ENCODE measurements at places on chromosomes 11 and 22.

- DNase-seq = no peak
Measured at GRCh38 chr22:28034760-28035401, 115.8 kb upstream of the PITPNB start.

- DNase-seq = no peak
Measured at GRCh38 chr11:31968461-31969358, 122.2 kb upstream of the RCN1 start.

DNA sequence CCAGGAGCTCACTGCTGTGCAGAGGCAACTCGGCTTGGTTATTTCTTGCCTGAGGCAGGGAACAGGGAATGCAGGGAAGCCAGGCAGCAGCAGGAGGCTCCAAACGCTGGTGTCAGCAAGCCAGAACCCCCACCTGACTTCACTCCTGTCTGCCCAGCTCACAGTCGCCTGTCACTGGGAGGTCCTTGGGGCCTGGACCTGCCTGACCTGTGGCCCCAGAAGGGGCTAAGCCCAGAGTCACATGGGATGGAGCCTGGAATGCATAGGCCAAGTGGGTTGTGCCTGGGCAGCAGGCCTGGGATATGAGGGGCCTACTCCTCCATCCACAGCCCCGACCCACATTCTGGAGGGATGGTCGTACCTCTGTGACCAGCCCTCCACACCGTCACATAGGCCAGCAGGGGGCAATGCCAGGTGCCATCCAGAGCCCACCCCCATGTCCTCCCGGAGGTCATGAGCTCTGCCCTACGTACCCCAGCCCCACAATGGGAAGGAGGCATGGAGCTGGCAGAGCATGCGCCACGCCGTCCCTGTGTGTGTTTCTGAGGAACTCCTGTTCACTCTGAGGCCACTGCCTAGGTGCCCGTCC is 5.2 kb downstream of the RASSF7 start:
- DNase-seq = no peak

DNA sequence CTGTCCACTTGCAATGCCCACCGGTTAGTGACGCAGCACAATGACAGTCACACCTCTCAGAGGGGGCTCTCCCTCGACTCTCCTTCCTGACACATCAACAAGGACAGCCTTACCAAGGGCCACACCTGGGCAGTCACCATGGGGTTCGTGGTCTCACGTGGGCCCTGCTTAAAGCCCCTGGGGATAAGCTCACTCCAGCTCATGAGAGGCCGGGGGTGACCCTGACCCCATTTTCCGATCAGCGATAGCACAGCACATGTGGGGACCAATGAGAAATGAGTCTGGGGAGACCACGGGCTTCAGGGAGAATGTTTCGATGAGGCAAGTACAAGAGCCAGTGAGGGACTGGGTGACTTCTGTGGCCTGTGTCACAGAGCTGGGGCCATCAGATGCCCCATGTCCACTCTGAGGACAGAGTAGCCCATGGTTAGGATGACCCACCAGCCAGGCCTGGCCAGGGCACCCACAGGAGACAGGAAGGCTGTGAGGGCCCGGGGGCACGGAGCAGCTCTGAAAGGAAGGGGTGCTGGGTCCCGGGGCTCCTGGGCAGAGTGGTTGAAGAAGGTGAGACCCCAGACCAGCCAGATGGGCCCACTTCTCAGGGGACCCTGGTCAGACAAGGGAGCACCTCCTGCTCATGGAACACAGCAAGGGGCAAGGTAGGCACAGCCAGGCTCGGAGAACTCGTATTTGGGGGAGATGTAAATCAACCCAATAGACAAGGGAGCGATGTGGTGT is 128.8 kb downstream of the MED15 start:
- DNase-seq = no peak

- no peak for DNase-seq
Measured at GRCh38 chr22:22014285-22014659, 31.7 kb upstream of the TOP3B start.

- DNase-seq = no peak
Measured at GRCh38 chr11:72418834-72419560, 15.3 kb downstream of the CLPB start.

DNA sequence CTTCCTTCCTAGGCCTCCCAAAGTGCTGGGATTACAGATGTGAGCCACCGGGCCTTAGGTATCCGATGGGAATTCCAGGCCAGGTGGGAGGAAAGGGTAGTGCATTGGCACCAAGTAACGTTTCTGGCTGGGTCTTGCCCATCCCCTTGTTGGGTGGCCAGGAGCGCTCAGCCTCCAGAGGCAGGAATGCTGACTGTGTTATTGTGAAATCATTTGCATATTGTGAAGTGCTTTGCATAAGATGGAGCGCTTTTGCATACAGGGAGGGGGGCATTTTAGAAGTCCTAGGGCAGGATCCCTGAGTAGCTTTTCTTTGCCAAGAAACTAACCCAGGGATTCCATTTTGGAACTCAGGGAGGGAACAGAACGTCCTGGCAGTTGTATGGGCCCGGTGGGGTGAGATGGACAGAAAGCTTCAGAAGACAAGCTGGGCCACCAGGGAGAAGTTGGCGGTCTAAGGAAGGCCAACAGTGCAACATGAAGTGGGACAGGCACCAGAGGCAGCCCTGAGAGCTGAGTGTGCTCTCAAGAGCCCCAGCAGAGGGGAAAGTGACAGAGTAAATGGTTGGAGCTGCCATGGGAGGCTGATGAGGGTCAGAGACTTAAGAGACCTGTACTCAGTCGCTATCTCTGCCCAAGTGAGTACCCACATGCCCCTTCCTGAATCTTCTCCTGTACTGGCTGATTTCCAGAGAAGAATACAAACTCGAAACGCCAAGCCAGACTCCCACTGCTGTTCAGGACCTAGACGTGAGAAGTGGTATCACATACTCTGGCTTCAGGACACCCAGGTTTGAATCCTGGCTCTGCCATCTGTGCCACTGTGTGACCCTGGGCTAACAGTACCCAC is 1.3 kb upstream of the SLC39A13 start:
- no peak for DNase-seq

DNA sequence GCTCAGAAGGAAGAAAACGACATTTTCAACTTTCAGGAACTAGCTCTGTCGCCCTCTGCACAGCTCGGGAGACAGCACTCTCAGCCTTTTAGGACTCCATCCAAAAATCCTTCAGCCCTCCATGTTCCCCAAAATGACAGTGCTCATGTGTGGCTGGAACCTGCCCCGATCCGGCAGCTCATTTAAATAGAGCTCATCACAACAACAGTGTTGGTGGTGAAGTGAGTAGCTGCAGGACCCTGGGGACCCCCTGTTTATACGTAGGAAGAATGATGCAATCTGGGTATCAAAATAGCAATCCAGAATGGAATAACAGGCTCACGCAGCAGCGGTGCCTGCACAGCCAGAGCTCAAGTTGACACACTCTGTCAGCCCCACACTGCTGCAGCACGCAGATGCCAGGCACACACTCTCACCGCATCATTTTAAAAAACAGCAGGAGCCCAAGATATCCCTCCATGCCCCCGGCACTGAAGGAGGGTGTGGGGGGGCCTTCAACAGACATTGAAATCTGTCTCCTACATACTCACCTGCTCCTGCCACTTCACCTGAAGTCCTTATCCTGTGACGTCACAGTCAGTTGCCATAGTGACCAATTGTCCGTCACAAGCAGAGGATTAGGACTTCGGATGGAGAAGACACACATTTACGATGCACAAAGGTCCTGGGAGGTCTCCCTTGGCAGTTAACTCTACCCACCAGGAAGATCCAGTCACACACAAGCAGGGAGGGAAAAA is 24.0 kb downstream of the TRIM66 start:
- no peak for DNase-seq

DNA sequence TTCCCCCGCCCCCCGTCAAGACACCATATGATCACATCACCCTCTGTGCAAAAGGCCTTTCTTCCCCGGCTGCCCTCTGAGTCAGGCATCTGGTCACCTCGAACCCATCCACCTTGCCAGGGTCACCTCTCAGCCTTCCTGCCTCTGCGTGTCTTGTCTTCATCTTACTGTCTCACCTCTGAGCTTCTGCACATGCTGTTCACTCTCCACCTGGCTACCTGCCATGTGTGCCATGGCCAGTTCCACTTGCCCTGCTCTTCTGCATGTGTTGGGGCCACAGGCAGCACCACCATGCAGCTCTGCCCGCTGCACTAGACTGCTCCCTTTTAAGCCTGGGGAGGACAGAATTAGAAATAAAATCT is 9.8 kb downstream of the ZNF74 start:
- no peak for DNase-seq

Data from HuH-7.5 (cell line).